ENCODE measurements at places on chromosomes 5 and 9. TPM values are rescaled to one million over a fixed set of nuclear protein-coding genes. Genes with fewer than 3 reads are reported as not detected.

PFN3 gene
- not detected for polyA plus RNA-seq

DPP7 gene
- 94.4 TPM for polyA plus RNA-seq

FAXDC2 gene
- polyA plus RNA-seq, result 13.6 TPM

ABLIM3 gene
- polyA plus RNA-seq, result 14.0 TPM

TMEM250 gene
- 12.3 TPM for polyA plus RNA-seq

FCN2 gene
- not detected for polyA plus RNA-seq

EXOSC3 gene
- 21.8 TPM for polyA plus RNA-seq

FBN2 gene
- 141 TPM for polyA plus RNA-seq

EQTN gene
- polyA plus RNA-seq, result not detected

SPINK4 gene
- not detected for polyA plus RNA-seq

SLC4A9 gene
- not detected for polyA plus RNA-seq

PIP5K1B gene
- 0.05 TPM for polyA plus RNA-seq

IFNB1 gene
- not detected for polyA plus RNA-seq

NTNG2 gene
- 0.44 TPM for polyA plus RNA-seq

RNF20 gene
- 18.0 TPM for polyA plus RNA-seq

PCDHA4 gene
- polyA plus RNA-seq, result 0.25 TPM

CDC20B gene
- polyA plus RNA-seq, result not detected

SLC6A3 gene
- not detected for polyA plus RNA-seq

RNF208 gene
- 0.39 TPM for polyA plus RNA-seq

SOHLH1 gene
- not detected for polyA plus RNA-seq

All from BJ (cell line).